ENCODE measurements at places on chromosomes 13 and 19. TPM values are rescaled to one million over a fixed set of nuclear protein-coding genes. Genes with fewer than 3 reads are reported as not detected.
A peak's percentile ranks its signal among the peaks of the same experiment; 100 is the strongest.

C19orf18 gene
- 0.98 TPM for total RNA-seq

KCNK6 gene
- 17.2 TPM for total RNA-seq

GPR12 gene
- total RNA-seq: not detected

ZFP14 gene
- 3.3 TPM for total RNA-seq

DNA sequence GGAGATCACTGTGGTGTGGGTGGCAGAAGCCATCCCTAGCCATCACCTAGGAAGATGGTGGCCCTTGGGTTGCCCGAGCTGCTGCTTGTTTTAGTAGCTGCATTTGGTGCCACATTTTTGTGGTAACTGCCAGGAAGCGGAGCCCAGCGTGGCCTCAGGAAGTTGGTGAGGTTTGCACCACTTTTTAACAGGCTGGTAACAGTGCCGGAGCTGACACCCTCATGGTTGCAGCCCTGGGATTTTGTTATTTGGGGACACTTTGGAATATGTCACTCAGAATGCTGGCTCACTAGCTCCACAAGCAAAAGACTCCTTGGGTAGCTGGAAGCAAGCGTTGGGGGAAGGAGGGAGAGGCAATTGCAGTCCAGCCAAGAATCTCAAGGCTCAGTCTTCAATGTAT is 22.1 kb downstream of the ACTN4 start:
- H3K4me3 ChIP-seq: no peak overlapping the region
- no peaks in the 10 kb centered on the region for H3K27me3 ChIP-seq
- no peak for DNase-seq

DNA sequence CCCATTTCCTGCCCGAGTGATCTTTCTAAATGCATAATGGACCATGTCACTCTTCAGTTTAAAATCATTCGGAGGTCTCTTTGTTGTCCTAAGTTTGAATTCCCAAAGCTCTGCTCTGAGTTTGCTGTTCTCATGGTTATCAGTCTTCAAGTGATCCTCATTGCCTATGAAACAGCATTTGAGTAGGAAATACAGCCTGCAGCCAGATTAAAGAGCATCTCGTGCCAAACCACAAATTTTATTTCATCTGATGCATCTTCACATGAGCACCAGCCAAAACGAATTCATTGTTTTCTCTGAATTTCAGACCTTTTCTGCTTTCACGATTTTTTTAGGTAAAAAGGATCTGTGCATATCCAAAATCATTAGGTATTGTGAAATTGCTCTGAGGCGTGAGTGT is 299.6 kb downstream of the TDRD3 start:
- no peak overlapping the region for H3K27ac ChIP-seq
- DNase-seq: no peak
- H3K4me1 ChIP-seq: no peaks in the 10 kb centered on the region
- H3K27me3 ChIP-seq: no peaks in the 10 kb centered on the region
- no peaks in the 10 kb centered on the region for H3K36me3 ChIP-seq

- no peak overlapping the region for H3K27ac ChIP-seq
- no peaks in the 10 kb centered on the region for H3K27me3 ChIP-seq
- H3K4me1 ChIP-seq: no peaks in the 10 kb centered on the region
Observed at GRCh38 chr13:113633485-113633873, 24.5 kb downstream of the ATP4B start.

DNA sequence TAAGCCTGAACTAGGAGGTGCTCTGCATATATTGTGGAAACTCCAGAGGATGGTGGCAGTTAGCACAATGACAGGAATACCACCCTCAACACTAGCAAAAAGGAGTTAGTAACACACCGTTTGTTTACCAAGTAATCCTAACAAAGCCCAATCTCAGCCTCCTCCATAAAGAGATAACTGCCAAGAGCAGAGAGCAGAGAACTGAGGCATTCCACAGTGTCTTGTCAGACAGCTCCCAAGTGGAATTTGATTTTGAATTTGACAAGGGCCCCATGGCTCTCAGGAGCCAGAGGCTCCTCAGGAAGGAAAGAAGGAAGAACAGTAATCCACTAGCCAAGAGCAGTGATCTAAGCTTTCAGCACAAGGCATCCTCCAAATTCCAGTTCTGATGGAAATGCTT is 298.6 kb downstream of the DCLK1 start:
- DNase-seq: no peak
- H3K27ac ChIP-seq: no peak overlapping the region
- H3K27me3 ChIP-seq: no peaks in the 10 kb centered on the region
- no peaks in the 10 kb centered on the region for H3K36me3 ChIP-seq
- no peak overlapping the region for H3K4me3 ChIP-seq

GRCh38 chr13:28031896-28032288 is 43.4 kb upstream of the URAD start:
- DNase-seq: no peak
- no peaks in the 10 kb centered on the region for H3K36me3 ChIP-seq
- no peak overlapping the region for H3K4me3 ChIP-seq
- H3K27ac ChIP-seq: no peak overlapping the region
- no peaks in the 10 kb centered on the region for H3K27me3 ChIP-seq

DNA sequence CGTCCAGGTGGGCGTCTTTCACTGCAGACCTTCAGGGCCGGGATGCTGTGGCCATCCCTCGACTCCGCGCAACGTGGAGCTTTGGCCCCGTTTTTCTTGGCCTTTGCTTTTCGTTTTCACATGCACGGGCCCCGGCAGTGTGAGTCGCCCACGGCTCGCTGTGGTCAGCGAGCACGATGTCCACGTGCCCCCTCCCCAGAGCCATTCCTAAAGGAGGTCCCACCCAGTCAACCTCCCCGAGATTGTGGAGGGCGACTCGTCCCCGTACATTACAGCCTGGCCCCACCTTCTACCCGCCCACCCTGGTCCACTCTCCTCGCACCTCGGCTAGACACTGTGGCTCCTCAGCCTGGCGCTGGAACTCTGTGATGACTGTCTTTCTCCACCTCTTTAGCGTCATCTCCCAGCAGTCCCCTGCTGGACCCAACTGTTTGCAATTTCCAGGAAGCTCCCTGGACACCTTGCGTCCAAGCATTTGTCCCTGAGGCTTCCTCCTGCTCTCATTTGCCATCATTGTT is 405 bp downstream of the ZNF446 start:
- peak overlapping the region; percentile 78 for H3K4me3 ChIP-seq
- peaks cover 14% of the 10 kb centered on the region for H3K4me1 ChIP-seq
- peak overlapping the region; percentile 92 for H3K27ac ChIP-seq
- no peak for DNase-seq

- DNase-seq: no peak
- no peaks in the 10 kb centered on the region for H3K27me3 ChIP-seq
- H3K4me3 ChIP-seq: no peak overlapping the region
- H3K27ac ChIP-seq: no peak overlapping the region
- H3K4me1 ChIP-seq: no peaks in the 10 kb centered on the region
Observed at GRCh38 chr13:109111141-109111540, 481.7 kb downstream of the MYO16 start.

DNA sequence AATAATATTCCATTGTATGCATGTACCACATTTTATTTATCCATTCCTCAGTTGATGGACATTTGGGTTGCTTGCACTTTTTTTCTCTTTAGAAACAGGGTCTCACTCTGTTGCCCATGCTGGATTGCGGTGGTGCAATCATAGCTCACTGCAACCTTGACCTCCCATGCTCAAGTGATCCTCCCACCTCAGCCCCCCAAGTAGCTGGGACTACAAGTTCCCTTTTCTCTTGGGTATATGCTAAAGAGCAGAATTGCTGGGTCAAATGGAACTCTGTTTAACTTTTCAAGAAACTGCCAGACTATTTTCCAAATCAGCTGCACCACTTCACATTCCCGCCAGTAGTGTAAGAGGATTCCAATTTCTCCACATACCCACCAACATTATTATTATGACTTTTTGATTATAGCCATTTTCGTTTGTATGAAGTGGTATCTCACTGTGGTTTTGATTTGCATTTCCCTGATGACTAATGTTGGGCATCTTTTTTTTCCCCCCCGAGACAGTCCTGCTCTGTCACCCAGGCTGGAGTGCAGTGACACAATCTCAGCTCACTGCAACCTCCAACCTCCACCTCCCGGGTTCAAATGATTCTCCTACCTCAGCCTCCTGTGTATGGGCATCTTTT is 7.6 kb upstream of the IPO5 start:
- H3K27me3 ChIP-seq: no peaks in the 10 kb centered on the region
- no peak overlapping the region for H3K27ac ChIP-seq
- H3K4me1 ChIP-seq: no peaks in the 10 kb centered on the region

GRCh38 chr13:110044551-110045111 is 258.2 kb upstream of the IRS2 start:
- no peak overlapping the region for H3K4me3 ChIP-seq
- H3K27ac ChIP-seq: no peak overlapping the region
- H3K27me3 ChIP-seq: no peaks in the 10 kb centered on the region
- H3K4me1 ChIP-seq: no peaks in the 10 kb centered on the region
- DNase-seq: no peak
- no peaks in the 10 kb centered on the region for H3K36me3 ChIP-seq

DNA sequence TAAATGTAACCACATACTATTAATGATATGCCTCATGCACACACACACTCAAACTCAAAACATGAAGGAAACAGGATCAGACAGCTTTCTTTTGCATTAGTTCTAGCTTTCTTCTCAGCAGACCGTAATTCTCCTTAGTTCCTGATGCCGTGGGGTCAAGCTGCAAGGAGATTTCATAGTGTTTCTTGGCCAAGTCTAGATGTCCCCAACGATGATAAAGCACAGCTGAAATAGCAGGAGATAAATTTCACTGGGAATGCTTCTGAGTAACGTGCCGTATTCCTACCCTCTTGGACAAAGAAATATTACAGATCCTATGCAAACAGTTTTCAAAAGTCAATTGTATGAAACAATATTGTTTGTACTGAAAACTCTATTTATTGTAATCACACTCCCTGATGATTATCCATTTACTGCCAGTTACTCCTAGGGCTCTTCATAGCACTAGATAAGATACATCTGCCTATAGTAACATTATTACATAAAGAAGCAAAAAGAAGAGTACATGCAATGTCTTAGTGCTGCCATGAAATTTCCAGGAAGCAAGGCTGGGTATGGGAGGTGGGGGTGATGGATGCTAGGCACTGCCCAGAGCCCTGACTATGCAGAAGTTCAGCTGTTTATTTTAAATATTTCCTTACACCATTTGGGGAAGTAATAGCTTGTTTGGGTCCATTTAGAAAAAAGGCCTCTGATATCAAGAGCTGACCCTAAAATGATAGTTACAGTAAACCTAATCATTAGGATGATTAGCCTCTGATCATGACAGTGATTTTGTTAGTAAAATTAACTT is 16.5 kb upstream of the GGACT start:
- H3K4me1 ChIP-seq: no peaks in the 10 kb centered on the region
- H3K4me3 ChIP-seq: no peak overlapping the region
- no peak overlapping the region for H3K27ac ChIP-seq
- H3K36me3 ChIP-seq: no peaks in the 10 kb centered on the region
- no peak for DNase-seq

DNA sequence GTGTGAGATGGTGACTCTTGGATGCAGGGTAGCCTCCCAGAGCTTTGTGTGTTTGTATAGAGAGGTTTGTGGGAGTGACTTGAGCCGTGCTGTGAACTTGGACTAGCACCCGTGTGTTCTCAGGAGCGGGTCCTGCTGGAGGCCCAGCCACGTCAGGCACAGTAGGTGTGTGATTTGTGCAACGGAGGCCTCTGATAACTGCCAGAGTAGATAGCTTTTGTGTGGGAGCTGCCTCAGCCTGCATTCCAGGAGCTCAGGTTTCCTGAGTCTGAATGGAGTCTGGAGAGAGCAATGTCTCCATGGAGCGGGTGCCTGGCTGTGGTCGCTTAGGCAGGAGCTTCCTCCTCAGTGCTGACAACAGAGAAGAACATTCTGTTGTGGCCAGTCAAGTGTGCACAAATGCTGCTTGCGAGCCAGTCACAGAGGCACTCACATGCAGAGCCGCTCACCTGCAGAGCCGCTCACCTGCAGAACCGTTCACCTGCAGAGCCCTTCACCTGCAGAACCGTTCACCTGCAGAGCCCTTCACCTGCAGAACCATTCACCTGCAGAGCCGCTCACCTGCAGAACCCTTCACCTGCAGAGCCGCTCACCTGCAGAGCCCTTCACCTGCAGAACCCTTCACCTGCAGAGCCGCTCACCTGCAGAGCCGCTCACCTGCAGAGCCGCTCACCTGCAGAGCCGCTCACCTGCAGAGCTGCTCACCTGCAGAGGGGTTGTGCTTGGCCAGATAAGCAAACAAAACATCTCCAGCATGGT is 32.6 kb downstream of the TFDP1 start:
- H3K4me1 ChIP-seq: peaks cover 5% of the 10 kb centered on the region
- H3K27ac ChIP-seq: no peak overlapping the region
- H3K4me3 ChIP-seq: no peak overlapping the region
- DNase-seq: no peak
- no peaks in the 10 kb centered on the region for H3K27me3 ChIP-seq

GRCh38 chr19:57559008-57559403 is 657 bp downstream of the ZNF550 start:
- peaks cover 7% of the 10 kb centered on the region for H3K4me1 ChIP-seq
- no peaks in the 10 kb centered on the region for H3K27me3 ChIP-seq
- no peaks in the 10 kb centered on the region for H3K36me3 ChIP-seq
- peak overlapping the region; percentile 79 for H3K27ac ChIP-seq
- H3K4me3 ChIP-seq: peak overlapping the region; percentile 93

DNA sequence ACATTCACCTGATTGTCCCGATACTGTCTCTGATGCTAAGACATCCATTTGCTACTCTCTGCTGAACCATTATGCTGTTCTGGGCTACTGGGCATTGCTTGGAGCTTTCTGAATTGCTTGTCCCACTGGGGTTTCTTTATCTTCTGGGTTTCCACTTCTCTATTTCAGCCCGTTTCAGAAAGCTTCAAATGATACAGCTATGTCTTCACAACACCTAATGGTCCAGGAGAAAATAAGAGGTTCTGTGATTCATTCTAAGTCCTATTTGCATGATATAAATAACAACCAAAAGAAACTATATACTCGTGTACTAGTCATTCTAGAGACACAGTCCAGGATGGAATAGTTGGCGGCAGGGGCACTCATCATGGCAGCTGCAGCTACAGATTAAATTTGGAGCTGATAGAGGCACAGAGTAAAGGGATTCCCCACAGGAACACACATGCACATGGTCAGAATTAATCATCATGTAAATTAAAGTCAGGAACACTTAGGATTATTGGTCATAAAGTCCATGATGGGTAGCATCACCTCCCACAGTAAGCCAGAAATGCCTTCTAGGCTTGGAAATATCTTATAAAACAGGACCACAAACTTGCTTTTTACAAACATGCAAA is 33.3 kb upstream of the SCEL start:
- H3K27me3 ChIP-seq: no peaks in the 10 kb centered on the region
- H3K4me1 ChIP-seq: no peaks in the 10 kb centered on the region
- H3K36me3 ChIP-seq: no peaks in the 10 kb centered on the region

GRCh38 chr19:43596842-43597461 is 557 bp downstream of the ZNF576 start:
- H3K27me3 ChIP-seq: no peaks in the 10 kb centered on the region
- peaks cover 7% of the 10 kb centered on the region for H3K4me1 ChIP-seq
- peak overlapping the region; percentile 93 for H3K27ac ChIP-seq
- peak overlapping the region; percentile 82 for H3K4me3 ChIP-seq

- DNase-seq: no peak
- peak within 1 kb of the TSS; percentile 35 for H3K4me3 ChIP-seq
- H3K27ac ChIP-seq: peak within 1 kb of the TSS; percentile 67
- H3K4me1 ChIP-seq: peaks cover 52% of the 10 kb centered on the region
Observed at GRCh38 chr19:39083983-39084731, at the start of gene ACP7. ACP7 (plus strand) TSS chr19:39084368; CDS start chr19:39085270, 902 bp downstream.
